ENCODE measurements at places on chromosomes 7 and 10. TPM values are rescaled to one million over a fixed set of nuclear protein-coding genes. Genes with fewer than 3 reads are reported as not detected.

LRRC18 gene
- not detected for total RNA-seq

GHRHR gene
- total RNA-seq, result not detected

VGF gene
- total RNA-seq, result 0.36 TPM

PILRA gene
- total RNA-seq, result 0.36 TPM

HOXA9 gene
- total RNA-seq, result 19.5 TPM

INHBA gene
- total RNA-seq, result 97.8 TPM

EEPD1 gene
- 9.0 TPM for total RNA-seq

SPDYE6 gene
- not detected for total RNA-seq

USP6NL gene
- total RNA-seq, result 14.1 TPM

FAM25A gene
- total RNA-seq, result not detected

Measured in osteoblast (primary cell).